Right cardiac atrium (tissue), 5 donors: ENCODE measurements at places on chromosomes 4 and X. TPM values are rescaled to one million over a fixed set of nuclear protein-coding genes. Genes with fewer than 3 reads are reported as not detected.

Gene ARX
- total RNA-seq, result not detected

Gene TLL1
- 4.2 TPM for total RNA-seq

Gene CLDN34
- total RNA-seq, result 0.36 TPM

Gene TKTL2
- not detected for total RNA-seq

Gene MECP2
- total RNA-seq, result 43.4 TPM

Gene UGT8
- 0.29 TPM for total RNA-seq

Gene MAGEB10
- not detected for total RNA-seq
